ENCODE measurements at places on chromosomes 6 and 20.

DNA sequence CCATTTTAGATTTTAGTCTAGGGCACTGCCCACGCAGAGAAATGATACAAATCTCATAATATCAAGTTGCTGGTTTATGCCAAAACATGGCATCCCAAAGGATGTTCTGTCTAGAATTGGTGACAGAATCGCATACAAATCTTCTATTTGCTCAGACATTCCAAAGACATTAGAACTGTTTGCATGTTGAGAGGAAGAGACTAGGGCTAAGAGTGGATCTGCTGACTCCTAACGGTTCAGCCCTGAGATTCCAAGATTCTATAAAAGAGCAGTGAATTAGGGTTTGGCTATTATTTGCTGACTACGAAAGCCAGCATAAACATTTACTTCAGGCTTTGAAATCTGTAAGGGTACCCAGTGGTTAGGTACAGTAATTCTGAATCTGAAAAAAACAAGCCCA is 3.6 kb downstream of the EPB41L2 start:
- H3K4me3 ChIP-seq: no peak overlapping the region
- H3K27me3 ChIP-seq: no peaks in the 10 kb centered on the region
- H3K36me3 ChIP-seq: peaks cover 13% of the 10 kb centered on the region
- H3K27ac ChIP-seq: no peak overlapping the region

DNA sequence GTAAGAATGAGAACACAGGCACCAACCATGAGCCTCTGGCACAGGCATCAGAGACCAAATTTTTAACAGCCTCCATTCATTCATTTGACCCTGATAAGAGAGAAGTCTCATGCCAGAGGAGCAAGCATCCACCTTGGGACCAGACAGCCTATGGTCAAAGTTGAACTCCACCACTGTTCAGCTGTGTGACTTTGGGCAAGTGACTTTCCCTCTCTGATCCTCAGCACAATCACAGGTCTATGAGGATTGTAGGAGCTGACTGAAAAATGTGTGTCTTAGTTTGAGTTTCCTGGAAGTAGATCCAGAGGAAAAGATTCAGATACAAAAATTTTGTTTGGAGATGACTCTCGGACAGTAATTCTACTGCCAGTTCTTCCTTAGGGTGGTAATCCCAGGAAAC is 645.1 kb upstream of the DEFB115 start:
- no peaks in the 10 kb centered on the region for H3K4me1 ChIP-seq
- DNase-seq: no peak
- H3K27me3 ChIP-seq: no peaks in the 10 kb centered on the region
- H3K36me3 ChIP-seq: no peaks in the 10 kb centered on the region
- H3K27ac ChIP-seq: no peak overlapping the region

- no peak overlapping the region for H3K27ac ChIP-seq
- H3K4me1 ChIP-seq: no peaks in the 10 kb centered on the region
- H3K4me3 ChIP-seq: no peak overlapping the region
- no peak for DNase-seq
- no peaks in the 10 kb centered on the region for H3K27me3 ChIP-seq
- no peaks in the 10 kb centered on the region for H3K36me3 ChIP-seq
Measured at GRCh38 chr6:4434655-4435054, 299.3 kb upstream of the ECI2 start.

DNA sequence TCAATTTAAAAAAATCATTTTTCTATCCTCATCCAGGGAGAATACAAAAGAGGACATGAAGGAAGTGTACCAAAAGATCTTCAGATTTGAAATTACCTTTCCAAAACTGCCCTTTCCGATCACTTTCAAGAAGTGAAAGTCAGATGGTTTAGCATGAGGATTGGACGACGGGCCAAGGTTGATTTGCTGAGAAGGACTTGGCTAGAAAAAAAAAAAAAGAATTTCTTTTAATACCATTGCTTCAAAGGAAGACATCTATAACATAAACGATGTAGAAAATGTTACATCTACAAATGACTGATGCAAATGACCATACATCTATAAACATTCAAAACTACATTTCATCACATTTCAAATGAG is 120.9 kb upstream of the SLC2A12 start:
- no peaks in the 10 kb centered on the region for H3K36me3 ChIP-seq
- H3K4me1 ChIP-seq: peaks cover 28% of the 10 kb centered on the region
- H3K27ac ChIP-seq: no peak overlapping the region
- peaks cover 32% of the 10 kb centered on the region for H3K27me3 ChIP-seq

DNA sequence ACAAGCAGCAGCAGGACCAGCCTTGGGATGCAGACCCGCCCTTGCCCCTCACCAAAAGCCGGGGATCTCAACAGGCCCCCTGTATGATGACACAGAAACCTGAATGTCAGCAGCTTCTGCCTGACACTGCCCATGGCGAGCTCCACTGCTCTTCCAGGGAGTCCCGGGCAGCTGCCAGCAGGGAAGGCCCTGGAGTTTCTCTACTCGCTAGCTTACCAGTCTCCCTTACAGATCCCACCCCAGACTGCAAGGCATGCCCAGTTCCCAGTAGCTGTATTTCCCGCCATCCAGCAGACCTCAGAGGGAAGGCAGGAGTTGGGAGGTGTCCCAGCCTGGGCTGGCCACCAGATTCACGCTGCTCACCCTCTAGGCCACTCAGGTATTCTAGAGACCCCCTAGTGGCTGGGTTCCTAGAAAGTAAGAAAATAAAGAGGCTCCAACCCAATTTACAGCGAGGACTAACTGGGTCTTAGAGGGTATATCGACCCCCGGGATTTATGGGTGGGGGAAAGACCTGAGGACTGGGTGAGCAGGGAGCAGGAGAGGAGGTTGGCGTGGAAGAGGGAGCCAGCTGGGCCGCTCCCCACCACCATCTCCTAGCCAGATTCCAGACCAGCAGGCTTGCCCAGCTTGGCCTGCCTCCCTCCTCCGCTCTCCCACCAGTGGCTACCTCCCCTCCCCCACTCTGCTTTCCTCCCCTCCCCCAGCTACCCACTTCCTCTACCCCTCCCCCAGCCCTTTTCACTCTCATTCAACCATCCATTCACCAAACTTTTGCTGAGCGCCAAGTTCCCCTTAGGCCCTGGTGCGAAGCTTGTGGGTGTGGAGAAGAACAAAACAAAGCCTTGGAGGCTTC is 9.7 kb upstream of the HMGA1 start:
- no peak for DNase-seq
- H3K27me3 ChIP-seq: no peaks in the 10 kb centered on the region
- no peak overlapping the region for H3K4me3 ChIP-seq

GRCh38 chr6:56552187-56553130 is 90.2 kb downstream of the DST start:
- no peaks in the 10 kb centered on the region for H3K4me1 ChIP-seq

DNA sequence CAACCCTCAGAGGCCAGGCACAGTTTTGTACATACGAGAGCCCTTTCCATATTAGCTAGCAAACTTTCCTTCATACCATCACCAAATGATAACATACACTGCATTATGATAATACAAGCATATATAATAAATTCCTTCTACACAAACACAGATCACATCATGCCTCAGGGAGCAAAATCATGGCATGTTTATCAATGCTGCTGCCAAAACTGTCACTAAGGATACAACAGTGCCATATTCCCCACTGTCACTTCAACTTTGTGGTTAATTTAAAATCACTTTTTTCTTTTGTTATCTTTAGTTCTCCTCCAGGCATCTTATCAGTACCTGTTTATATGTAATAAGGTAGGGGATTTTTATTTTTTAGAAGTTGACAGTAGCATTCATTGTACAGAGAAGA is 196.3 kb downstream of the EPM2A start:
- no peak for DNase-seq
- no peak overlapping the region for H3K4me3 ChIP-seq
- H3K27ac ChIP-seq: no peak overlapping the region
- H3K4me1 ChIP-seq: no peaks in the 10 kb centered on the region
- no peaks in the 10 kb centered on the region for H3K36me3 ChIP-seq
- no peaks in the 10 kb centered on the region for H3K27me3 ChIP-seq

GRCh38 chr6:126180585-126180984 is 159.3 kb upstream of the CENPW start:
- H3K27me3 ChIP-seq: no peaks in the 10 kb centered on the region
- H3K4me1 ChIP-seq: no peaks in the 10 kb centered on the region
- no peaks in the 10 kb centered on the region for H3K36me3 ChIP-seq

GRCh38 chr20:16194617-16195360 is 378.5 kb downstream of the KIF16B start:
- H3K4me1 ChIP-seq: no peaks in the 10 kb centered on the region
- no peaks in the 10 kb centered on the region for H3K27me3 ChIP-seq
- no peak for DNase-seq
- H3K36me3 ChIP-seq: no peaks in the 10 kb centered on the region
- H3K4me3 ChIP-seq: no peak overlapping the region
- no peak overlapping the region for H3K27ac ChIP-seq

DNA sequence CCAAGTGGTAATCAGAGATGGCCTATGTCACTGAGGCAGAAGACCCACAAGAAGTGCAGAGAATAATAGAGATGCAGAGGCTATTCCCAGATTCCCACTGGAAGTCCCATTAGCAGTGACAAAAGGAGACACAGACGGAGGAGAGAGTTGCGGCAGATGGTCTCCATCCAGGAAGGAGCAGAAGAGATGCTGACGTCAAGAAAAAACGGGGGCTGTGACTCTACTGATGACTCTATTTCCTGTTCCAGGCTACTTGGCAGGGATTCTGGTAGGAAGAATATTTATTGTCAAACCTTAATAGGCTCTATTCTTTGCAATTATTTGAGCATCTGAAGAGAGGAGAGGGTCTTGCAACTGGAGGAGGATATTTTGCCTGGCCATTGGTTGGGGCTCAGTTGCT is 246.0 kb upstream of the ECI2 start:
- no peak overlapping the region for H3K27ac ChIP-seq
- H3K27me3 ChIP-seq: no peaks in the 10 kb centered on the region
- H3K4me3 ChIP-seq: no peak overlapping the region
- DNase-seq: no peak
- no peaks in the 10 kb centered on the region for H3K36me3 ChIP-seq

Measured in DND-41 (cell line).